ENCODE measurements at places on chromosomes 7 and 10. TPM values are rescaled to one million over a fixed set of nuclear protein-coding genes. Genes with fewer than 3 reads are reported as not detected.

CALCR gene
- total RNA-seq = 0.19 TPM

GPER1 gene
- 2.9 TPM for total RNA-seq

MYO1G gene
- 3.1 TPM for total RNA-seq

STEAP1 gene
- 37.1 TPM for total RNA-seq

KLLN gene
- 0.17 TPM for total RNA-seq

PNLIPRP1 gene
- not detected for total RNA-seq

NKX1-2 gene
- total RNA-seq = not detected

GRCh38 chr10:76305930-76306615 is 874.6 kb downstream of the LRMDA start:
- no peak overlapping the region for H3K4me3 ChIP-seq
- H3K27ac ChIP-seq = no peak overlapping the region
- no peak for DNase-seq
- peaks cover 10% of the 10 kb centered on the region for H3K4me1 ChIP-seq
- no peaks in the 10 kb centered on the region for H3K36me3 ChIP-seq

DNA sequence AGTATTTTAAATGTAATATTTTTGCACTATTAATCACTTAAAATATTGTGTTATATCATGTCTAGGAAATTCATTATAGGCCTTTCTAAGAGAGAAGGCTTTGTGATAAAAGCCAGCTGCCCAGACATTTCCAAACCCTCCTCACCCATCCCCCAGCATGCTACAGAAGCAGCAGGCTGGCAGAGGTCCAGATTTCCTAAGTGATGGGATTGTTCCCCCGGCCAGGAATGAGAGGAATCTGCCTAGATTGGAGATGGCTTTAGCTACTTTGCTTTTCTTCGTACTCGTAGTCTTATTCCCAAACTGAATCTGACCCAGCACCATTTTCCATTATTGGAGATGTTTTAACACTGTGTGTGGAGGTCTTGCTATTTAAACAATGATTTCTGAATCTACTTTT is 29.4 kb downstream of the CDK14 start:
- H3K36me3 ChIP-seq = no peaks in the 10 kb centered on the region
- H3K27ac ChIP-seq = no peak overlapping the region
- H3K4me1 ChIP-seq = peaks cover 7% of the 10 kb centered on the region
- no peaks in the 10 kb centered on the region for H3K27me3 ChIP-seq
- no peak overlapping the region for H3K4me3 ChIP-seq

DNA sequence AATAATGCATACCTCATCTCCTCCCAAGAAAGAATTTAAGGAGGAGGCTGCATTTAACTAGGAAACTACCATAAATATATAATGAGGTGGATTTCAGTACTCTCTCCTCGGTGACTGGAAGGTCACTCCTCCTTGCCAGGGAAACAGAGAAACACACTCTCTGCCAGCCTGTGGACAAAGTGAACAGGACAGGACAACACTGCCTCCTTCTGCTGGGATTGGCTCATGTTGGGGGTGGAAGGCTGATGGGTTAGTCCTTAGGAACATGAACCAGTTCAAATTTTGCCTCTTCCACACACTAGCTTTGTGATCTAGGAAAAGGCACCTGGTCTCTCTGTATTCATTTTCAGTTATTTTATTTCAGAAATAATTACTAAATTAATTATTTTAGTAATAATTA is 50.6 kb upstream of the STEAP4 start:
- H3K27me3 ChIP-seq = no peaks in the 10 kb centered on the region
- H3K4me3 ChIP-seq = no peak overlapping the region
- DNase-seq = no peak
- no peaks in the 10 kb centered on the region for H3K36me3 ChIP-seq
- peaks cover 11% of the 10 kb centered on the region for H3K4me1 ChIP-seq
- H3K27ac ChIP-seq = no peak overlapping the region

DNA sequence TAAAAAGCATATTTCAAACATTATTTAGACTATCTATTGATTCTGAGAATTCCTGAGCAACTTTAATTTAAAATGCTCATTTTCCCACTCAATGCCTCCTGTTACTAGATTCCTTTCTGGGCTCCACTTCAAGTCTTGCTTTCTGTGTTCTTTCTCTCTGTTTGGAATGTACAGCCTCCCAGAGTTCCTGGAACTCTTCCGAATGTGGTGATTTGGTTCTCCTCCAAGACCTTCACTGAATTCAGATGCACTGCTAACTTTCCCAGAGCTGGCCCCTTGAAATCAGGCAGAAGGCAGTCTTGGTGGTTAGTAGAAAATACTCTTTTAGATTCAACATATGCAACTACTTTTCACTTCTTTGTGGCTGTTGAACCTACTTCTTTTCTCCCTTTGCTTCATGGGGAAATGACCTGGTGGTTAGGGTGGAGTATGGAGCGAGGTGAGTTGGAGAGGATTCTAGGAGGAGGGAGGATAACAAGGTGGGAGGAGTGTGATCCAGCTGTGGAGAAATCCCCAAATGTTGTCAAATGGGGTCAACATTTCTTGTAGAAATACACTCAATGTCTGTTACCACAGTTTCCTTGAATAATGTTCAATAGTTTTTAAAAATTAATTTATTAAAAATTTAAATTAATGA is 27.9 kb upstream of the CCDC7 start:
- no peaks in the 10 kb centered on the region for H3K36me3 ChIP-seq
- no peak overlapping the region for H3K27ac ChIP-seq
- DNase-seq = no peak
- no peaks in the 10 kb centered on the region for H3K27me3 ChIP-seq
- H3K4me1 ChIP-seq = no peaks in the 10 kb centered on the region

- no peak overlapping the region for H3K4me3 ChIP-seq
- no peaks in the 10 kb centered on the region for H3K27me3 ChIP-seq
- H3K36me3 ChIP-seq = no peaks in the 10 kb centered on the region
- no peak for DNase-seq
Measured at GRCh38 chr10:80760914-80761371, 223.2 kb downstream of the SH2D4B start.

DNA sequence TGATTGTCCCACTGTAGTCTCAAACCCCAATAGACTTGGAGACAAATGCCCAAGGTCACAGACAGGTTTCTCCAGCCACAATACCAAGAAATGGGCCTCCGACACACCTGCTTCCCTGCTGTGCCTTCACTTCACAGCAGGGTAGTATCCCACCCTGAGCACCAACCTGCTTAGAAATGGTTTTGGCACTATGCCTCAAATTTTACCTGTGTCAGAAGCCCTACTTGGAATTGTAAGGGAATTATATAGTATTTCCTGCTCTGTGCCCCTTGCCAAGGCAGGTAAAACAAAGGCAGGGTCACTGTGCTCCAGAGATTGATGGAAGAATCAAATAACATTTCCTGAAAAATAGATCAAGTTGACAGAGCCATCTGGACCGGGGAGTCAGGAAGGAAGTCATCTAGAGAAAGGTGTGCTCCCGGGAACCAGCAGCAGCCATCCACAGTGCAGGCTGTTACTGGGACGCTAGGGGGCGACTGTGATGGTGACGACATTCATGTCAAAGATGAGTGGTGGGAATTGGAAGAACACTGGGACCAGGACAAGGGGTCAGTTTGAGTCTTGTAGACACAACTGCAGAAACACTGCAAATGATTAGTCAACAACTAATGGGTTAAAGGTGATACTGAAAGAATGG is 117.8 kb upstream of the AKR1E2 start:
- no peak overlapping the region for H3K4me3 ChIP-seq
- H3K27ac ChIP-seq = no peak overlapping the region
- no peaks in the 10 kb centered on the region for H3K36me3 ChIP-seq
- DNase-seq = no peak
- H3K4me1 ChIP-seq = no peaks in the 10 kb centered on the region
- no peaks in the 10 kb centered on the region for H3K27me3 ChIP-seq

- no peaks in the 10 kb centered on the region for H3K27me3 ChIP-seq
- H3K36me3 ChIP-seq = no peaks in the 10 kb centered on the region
- peak overlapping the region; percentile 16 for H3K27ac ChIP-seq
- peak overlapping the region; percentile 74 for H3K4me3 ChIP-seq
Measured at GRCh38 chr7:23012908-23013714, 819 bp downstream of the HYCC1 start.

DNA sequence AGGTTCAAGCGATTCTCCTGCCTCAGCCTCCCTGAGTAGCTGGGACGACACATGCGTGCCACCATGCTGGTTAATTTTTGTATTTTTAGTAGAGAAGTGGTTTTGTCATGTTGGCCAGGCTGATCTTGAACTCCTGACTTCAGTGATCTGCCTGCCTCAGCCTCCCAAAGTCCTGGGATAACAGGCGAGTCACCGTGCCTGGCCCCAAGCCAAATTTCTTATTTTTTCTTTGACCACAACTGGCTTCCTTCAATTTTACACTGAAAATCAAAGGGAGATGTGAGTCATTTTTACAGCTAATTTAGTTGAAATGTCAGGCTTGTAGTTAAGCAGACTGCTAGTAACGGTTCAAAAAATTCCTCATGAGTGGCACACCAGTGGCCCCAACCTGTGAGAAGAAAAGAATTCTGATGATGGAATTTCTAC is 7.8 kb downstream of the RNF216 start:
- no peak overlapping the region for H3K4me3 ChIP-seq
- no peaks in the 10 kb centered on the region for H3K36me3 ChIP-seq

DNA sequence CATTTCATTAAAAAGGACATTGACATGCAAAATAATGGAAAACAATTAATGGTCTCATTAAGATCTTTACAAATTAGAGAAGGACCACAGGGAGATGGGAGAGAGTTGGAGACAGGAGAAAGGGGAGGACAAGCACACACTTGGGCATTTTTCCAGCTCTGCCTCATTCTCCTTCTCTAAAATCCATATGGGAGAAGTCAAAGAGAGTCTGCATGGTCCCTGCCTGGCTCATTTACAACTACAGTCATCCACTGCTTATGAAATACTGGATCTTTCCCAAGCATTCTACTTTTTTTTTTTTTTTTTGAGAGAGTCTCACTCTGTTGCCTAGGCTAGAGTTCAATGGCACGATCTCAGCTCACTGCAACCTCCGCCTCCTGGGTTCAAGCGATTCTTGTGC is 518.9 kb upstream of the CELF2 start:
- H3K36me3 ChIP-seq = no peaks in the 10 kb centered on the region
- no peak for DNase-seq
- H3K27me3 ChIP-seq = no peaks in the 10 kb centered on the region
- no peak overlapping the region for H3K4me3 ChIP-seq
- H3K4me1 ChIP-seq = no peaks in the 10 kb centered on the region

DNA sequence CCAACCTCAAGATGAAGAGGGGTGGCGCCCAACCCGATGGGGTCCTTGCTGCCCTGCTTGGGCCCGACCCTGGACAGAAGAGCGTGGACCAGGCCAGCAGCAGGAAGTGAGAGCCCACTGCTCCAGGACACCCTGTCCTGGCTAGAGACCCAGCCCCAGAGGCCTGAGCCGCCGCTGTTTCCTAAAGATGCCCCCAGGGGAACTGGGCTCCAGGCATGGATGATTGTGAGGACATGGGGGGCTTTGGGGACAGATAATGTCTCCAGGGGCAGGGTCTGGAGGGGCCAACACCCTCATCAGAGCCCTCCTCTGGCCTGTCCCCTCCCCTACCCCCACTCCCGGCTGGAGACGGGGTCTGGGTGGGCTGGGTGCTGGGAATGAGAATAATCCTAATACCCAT is 71.7 kb downstream of the MYL10 start:
- no peak overlapping the region for H3K27ac ChIP-seq
- no peaks in the 10 kb centered on the region for H3K36me3 ChIP-seq
- no peaks in the 10 kb centered on the region for H3K4me1 ChIP-seq
- no peak for DNase-seq
- H3K27me3 ChIP-seq = no peaks in the 10 kb centered on the region

DNA sequence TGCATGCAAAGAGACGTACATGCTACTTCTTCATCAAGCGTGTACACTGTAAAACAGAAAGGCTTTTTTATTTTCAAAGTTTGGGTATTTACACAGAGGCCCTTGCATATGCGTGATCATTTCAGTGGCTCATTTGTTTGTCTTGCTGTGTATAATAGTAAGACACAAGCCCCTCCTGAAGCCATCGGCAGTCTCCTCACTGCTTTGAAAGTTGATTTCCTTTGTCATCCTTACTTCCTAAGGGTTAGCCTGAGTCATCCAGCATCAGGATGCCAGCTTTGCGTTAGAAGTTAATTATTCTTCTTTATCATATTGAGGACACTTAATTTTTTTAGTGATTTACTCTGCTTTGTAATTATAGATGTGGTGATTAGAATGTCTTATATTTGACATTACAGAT is 72.5 kb upstream of the CTBP2 start:
- no peak overlapping the region for H3K27ac ChIP-seq
- no peaks in the 10 kb centered on the region for H3K4me1 ChIP-seq
- H3K4me3 ChIP-seq = no peak overlapping the region
- DNase-seq = no peak

DNA sequence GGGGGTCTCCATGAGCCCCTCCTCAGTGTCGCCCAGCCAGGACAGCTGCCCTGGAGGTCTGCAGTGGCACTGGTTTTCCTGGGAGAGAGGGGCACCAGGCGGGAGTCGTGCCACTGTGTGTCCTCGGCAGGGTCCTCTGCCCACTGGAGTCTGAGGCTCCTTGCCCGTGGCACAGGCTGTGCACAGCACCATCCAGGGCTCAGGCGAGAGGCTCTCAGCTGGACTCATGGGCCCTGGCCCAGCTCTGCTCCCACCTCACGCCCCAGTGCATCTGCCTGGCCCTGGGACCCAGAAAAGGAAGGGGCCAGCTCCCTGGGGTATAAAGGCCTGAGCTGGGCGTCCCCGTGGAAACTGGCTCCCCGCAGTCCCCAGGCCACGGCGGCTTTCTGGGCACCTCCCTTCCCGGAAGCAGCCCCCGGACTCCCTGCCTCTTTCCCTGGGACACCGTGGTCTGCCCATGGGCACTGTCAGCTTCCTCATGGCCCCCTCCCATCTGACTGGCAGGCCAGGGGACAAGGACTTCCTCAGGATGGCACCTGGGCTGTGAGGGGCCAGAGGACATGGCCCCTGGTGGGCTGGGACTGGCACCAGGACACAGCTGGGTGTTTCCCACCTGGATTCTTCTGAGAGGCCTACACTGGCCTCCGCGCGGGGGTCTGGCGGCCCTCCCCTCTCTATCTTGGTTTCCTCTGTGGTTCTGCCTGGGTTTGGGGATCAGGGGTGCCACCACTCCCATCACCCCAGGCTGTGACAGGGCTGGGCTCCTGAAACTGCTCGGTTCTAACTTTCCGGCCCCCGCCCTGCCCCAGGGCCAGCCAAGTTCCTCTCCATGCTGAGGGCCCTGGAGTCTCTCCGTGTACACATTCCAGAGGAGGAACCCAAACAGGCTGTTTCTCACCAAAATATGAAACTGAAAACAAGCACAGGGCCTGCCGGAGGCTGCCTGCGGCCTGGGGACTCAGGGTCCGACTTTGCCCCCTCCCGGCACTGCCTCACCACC is 5.5 kb downstream of the FOXL3 start:
- no peak overlapping the region for H3K27ac ChIP-seq
- H3K27me3 ChIP-seq = peaks cover 5% of the 10 kb centered on the region
- peaks cover 4% of the 10 kb centered on the region for H3K4me1 ChIP-seq
- H3K4me3 ChIP-seq = no peak overlapping the region
- no peaks in the 10 kb centered on the region for H3K36me3 ChIP-seq
- DNase-seq = no peak

GRCh38 chr10:117819304-117819703 is 227.4 kb downstream of the RAB11FIP2 start:
- H3K27me3 ChIP-seq = no peaks in the 10 kb centered on the region
- H3K4me1 ChIP-seq = no peaks in the 10 kb centered on the region
- no peaks in the 10 kb centered on the region for H3K36me3 ChIP-seq

GRCh38 chr10:15754937-15755336 is 35.2 kb upstream of the ITGA8 start:
- no peaks in the 10 kb centered on the region for H3K4me1 ChIP-seq
- no peak overlapping the region for H3K27ac ChIP-seq
- DNase-seq = no peak
- no peaks in the 10 kb centered on the region for H3K36me3 ChIP-seq
- H3K27me3 ChIP-seq = no peaks in the 10 kb centered on the region

- no peak overlapping the region for H3K27ac ChIP-seq
- H3K4me3 ChIP-seq = no peak overlapping the region
- DNase-seq = no peak
- no peaks in the 10 kb centered on the region for H3K27me3 ChIP-seq
- H3K4me1 ChIP-seq = no peaks in the 10 kb centered on the region
- H3K36me3 ChIP-seq = peaks cover 4% of the 10 kb centered on the region
Measured at GRCh38 chr10:22605168-22605567, 109.2 kb downstream of the PIP4K2A start.
